NCI-H1048 (cell line): ENCODE measurements at places on chromosomes 11 and 22.

DNA sequence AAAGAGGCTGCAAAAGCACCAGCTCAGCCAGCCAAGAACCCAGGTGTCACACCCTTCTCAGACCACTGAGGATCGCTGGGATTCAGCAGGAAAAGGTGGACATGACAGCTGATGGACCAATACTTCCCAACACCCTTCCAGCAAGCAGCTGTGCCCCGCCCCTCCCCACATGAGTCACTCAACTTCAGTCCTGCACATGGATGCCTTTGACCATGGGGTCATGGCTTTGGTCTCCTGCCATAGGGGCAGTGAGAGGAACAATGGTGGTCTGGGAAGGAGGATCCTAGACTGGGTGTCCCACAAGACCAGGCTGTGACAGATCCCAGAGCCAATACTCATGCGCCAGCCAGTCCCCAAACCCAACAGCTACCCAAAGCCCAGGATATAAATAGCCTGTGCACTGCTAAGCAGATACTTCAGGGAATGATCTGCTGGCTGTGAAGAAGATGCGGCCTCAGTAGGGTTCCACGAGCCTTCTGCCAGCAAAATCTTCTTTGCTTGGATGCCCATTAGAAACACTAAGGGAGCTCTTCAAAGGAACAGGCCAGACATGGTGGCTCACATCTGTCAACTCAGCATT lies 5.5 kb upstream of the RGL4 start:
- no peak for DNase-seq

DNA sequence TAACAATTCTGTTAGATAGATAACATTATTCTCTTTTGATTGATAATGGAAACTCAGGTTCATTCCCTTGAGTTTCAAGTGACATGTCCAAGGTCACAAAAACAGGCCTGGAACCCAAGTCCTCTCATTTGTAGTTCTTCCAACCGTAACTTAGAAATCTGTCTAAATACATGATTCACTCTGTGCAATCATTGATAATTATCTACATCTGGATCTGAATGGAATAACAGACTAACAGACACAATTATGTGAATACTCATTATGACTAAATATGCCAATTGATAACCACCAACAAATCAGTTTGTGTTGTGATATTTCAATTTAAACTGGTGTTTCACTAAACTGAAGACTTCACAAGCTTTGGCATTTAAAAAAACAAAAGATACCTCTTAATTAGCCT lies 71.0 kb downstream of the RBFOX2 start:
- DNase-seq, result no peak

GRCh38 chr11:101738452-101738851 lies 154.6 kb upstream of the TRPC6 start:
- no peak for DNase-seq

GRCh38 chr11:116035977-116036376 lies 531.8 kb upstream of the CADM1 start:
- DNase-seq, result no peak

DNA sequence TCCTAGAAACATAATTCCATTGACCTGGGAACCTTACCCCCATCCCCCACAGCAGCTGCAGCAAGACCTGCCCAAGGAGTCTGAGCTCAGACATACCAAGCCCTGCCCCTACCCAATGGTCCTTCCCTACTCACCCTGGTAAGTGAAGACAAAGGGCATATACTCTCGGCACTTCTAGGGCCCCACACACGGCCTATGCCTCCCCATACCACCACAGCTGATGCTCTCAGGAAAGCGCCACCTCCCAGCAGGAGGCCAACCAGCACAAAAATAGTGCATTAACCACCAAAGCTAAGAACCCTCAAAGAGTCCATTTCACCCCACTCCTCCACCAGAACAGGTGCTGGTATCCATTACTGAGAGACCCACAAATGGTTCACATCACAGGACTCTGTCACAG lies 74.4 kb upstream of the GUCY1A2 start:
- no peak for DNase-seq

GRCh38 chr22:45598596-45599217 lies 72.9 kb upstream of the ATXN10 start:
- DNase-seq, result no peak

DNA sequence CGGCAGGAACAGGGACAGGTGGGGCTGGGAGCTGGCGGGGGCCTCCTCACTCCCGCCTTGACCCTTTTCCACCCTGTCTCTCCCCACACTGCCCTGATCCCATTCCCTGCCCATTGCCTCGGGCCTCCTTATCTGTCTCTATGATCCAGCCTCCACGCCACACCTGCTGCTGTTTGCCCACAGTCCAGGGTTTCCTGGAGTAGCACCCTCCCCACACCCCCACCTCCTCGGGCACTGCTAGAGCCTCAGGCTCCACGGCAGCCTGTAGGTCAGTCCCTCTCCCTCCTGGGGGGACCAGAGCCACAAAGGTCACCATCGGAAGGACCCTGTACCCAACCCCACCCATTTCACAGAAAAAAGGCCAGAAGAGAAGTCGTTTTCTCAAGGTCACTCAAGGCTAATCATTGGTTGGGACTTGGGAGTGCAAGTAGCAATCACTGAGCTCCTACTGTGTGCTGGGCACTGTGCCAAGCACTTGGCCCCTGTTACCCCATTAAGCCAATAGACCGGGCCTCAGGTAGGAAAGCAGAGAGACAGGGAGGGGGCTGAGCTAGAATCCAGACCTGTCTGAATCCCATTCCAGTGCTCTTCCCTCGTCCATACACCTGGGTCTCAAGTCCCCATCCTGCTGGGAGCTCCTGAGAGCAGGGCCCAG lies 71.8 kb downstream of the PDE2A start:
- DNase-seq, result no peak

GRCh38 chr11:122578171-122578825 lies 77.2 kb upstream of the UBASH3B start:
- DNase-seq, result no peak

DNA sequence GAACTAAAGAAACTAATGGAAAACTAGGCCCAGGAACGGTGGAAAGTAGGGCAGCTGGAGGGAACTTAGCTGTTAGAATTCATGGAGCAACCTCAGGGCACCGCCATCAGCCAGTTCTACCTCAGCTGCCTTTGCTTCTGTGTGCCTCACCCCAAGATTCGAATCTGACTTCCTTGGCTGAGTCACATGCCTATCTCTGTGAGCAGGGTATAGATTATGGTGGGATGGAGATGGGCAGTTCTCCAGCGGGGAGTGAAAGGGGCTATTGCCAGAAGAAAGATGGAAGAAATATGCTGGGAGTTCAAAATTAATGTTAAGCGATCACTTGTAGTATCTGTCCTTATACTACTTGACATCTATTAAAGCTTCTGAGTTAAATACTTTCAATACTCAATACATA lies 18.9 kb upstream of the VWA5A start:
- no peak for DNase-seq

- no peak for DNase-seq
Measured at GRCh38 chr11:56176318-56176717, at the start of gene OR5J2. TSS of gene OR5J2 (plus strand) at chr11:56176618. CDS start at chr11:56176618, 0 bp downstream.

DNA sequence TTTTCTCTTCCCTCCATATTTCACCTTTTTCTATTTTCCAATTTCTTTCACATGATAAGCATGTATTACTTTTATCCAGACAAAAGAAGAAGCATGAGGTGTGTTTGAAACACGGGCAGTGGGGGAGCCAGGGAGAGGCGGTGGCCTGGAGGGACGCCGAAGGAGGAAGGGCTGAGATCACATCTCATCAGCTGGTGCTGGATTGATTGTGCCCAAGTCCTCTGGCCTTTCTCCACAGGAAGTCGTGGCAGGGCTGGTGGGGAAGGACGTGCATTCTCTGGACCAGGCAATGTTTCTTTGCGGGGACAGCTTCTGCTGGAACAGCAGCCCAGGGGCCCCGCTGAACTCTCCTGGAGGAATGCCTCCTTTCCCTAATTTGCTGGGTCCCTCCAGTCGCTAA lies 82.9 kb downstream of the MIAT start:
- DNase-seq, result no peak
